ENCODE measurements at places on chromosomes 13 and 19.
A peak's percentile ranks its signal among the peaks of the same experiment; 100 is the strongest.

DNA sequence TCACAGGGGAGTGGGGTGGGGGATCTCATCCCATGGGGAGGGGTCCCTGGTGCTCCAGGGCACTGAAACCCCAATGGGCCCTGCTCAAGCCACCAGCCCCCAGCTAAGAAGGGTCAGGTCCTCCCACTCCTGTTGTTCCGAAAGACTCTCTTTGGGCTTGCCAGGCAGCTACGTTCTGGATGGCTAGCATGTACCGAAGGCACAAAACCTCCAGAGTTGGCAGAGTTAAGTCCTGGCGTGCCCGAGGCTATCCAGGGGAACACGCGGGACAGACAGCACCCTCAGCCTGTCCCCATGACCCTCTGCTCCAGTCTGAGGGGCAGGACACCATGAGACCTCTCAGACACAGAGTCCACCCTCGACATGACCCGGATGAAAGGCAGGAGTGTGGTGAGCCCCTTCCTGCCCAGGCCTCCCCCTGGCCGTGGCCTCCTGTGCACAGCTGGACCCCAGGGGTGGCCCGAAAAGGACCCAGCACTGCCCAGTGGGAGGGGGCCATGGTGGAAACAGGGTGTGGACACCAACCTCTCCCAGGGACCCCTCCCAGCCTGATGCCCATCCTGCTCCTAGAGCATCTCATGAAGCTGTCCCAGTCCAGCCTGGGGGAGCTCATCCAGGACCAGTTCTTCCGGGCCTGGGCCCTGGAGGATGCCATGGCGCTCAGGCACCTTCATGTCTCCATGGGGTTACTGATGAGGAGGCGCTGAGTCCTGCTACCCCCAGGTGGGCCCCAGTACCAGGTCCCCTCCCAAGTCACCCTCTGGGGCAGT is 53.0 kb upstream of the TPM4 start:
- DNase-seq, result no peak

GRCh38 chr13:35210261-35210660 is 266.2 kb downstream of the MAB21L1 start:
- DNase-seq, result no peak

DNA sequence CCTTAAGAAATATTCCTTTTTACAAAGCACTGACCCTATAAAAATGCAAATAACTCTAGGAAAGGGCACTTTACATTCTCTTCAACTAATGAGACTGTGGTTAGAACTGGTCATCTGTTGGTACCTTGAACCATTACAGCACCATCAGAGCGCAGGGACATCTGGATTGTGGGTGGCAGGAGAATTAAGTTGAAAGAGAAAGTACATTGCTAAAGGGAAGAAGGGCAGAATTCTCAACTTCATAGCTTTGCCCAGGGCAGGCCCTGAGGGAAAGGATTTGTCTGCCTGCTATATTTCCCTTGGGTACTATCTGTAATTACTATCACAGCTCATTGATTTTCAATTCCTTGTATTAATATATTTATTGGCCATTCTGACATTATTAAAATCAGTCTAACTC is 196.8 kb downstream of the KLF12 start:
- no peak for DNase-seq

- no peak for DNase-seq
Measured at GRCh38 chr13:113148940-113149503, 9.4 kb upstream of the PROZ start.

DNA sequence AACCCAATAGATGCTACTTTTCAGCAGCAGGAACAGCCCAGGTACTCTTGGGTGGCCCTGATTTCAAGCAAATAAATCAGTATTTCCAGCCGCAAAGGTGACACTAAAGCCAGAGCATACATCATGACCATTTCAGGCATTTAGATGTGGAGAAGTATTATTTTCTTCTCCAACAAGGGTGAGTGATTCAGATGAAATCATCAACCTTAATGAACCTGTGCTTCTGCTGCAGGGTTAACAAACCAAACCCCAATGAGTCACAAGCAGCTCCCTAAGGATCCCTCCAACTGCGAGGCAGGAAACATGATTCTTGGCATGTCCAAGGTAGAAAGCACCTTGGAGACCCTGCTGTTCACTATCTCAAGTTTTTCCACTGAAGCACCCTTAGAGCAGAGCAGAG is 32.7 kb downstream of the MBNL2 start:
- DNase-seq, result no peak

- DNase-seq, result no peak
Measured at GRCh38 chr13:81381560-81381959, 1040.6 kb upstream of the SPRY2 start.

GRCh38 chr19:18397242-18398202 is at the start of gene LRRC25:
LRRC25 (minus strand) TSS chr19:18397622; CDS start chr19:18396963, 659 bp downstream.
- no peak for DNase-seq

DNA sequence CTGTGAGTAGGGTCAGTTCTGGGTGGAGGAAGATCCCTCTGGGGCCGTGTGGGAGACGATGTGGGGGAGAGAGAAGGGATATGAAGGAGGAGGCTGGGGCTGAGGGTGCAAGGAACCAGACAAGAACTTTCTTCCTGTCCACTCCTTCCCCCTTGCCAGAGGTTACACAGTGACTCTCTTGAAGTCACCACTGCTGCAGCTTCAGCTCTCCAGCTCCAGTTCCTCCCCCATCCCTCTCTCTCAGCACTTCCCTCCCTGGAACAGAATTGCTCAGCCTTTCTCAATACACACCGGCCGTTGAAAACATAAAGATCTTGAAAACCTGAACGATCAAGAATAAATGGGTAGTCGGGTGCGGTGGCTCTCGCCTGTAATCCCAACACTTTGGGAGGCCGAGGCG is 5.1 kb downstream of the ZSWIM9 start:
- DNase-seq, result no peak

- no peak for DNase-seq
Measured at GRCh38 chr19:35704218-35704617, at the start of gene ZBTB32. ZBTB32 (plus strand) TSS chr19:35704558; CDS start chr19:35714627, 10,069 bp downstream.

GRCh38 chr19:50189331-50189730 is 14.1 kb upstream of the MYH14 start:
- DNase-seq, result no peak

DNA sequence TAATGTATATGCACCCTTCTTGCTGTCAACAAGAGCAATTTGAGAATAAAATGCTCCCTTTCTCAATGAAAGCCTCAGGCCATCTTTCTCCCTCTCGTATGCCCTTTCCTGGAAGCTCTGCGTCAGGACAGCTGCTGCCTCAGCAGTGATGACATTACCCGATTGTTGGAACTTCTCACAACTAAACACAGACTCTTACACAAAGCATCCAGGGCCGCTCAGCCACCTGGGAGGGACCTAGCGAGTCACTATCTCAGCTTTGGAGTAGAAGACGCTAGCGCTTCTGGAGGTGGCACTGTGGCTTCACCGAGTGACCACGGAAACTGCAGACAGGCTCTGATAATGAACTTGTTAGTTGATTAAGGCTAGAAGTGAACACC is 153.2 kb upstream of the SOX1 start:
- no peak for DNase-seq

GRCh38 chr13:90454002-90454636 is 893.4 kb upstream of the MIR17HG start:
- DNase-seq, result no peak

DNA sequence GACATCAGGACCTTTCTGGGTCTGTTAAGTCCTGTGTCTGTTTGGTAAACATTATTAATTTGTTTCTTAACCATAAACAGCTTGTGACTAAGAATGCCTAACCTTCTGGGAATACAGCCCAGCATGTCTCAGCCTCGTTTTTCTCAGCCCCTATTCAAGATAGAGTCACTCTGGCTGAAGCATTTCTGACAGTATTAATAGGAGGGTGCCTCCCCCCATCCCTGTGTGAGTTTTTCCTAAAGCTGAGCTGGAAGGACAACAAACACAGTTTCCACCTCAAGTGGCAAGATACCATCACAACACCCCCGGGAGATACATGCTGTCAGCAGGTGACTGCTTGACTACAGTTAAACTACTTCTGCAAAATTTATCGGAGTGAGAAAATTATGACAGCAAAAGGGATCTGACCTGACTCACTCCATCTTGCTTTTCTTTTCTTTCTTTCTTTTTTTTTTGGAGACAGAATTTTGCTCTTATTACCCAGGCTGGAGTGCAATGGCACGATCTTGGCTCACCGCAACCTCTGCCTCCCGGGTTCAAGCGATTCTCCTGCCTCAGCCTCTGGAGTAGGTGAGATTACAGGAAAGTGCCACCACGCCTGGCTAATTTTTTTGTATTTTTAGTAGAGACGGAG is 59.3 kb upstream of the ABCC4 start:
- no peak for DNase-seq

GRCh38 chr13:65553096-65553727 is 1676.9 kb downstream of the PCDH9 start:
- no peak for DNase-seq

- no peak for DNase-seq
Measured at GRCh38 chr13:72005455-72005854, 138.5 kb upstream of the DACH1 start.

- DNase-seq, result no peak
Measured at GRCh38 chr13:71213252-71213821, 653.7 kb downstream of the DACH1 start.

DNA sequence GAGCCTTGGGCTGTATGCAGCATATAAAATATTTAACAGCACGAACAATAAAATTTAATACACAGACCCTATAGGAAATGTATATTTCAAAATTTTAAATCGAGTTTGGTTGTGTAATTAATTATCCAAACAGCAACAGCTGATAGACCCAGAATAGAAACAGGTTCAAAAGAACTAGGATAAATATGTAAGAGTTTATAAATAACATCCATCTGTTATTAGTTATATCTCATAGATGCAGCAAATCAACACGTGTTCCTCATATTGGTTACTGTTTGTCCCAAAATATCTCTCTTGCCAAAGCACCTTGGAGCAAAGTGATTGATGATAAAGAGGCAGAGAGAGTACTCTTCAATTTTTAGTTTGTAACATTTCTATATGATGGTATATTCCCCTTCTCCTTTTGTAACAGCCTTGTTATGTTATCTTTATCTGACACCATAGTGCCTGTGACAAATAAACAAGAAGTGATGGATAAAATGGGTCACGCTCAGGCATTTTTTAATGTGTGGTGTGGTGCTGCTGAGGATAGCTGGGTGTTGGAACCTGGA is 260.6 kb upstream of the NBEA start:
- DNase-seq, result no peak

- DNase-seq, result peak; percentile 36
Measured at GRCh38 chr13:41459432-41460073, 2.2 kb downstream of the RGCC start.

DNA sequence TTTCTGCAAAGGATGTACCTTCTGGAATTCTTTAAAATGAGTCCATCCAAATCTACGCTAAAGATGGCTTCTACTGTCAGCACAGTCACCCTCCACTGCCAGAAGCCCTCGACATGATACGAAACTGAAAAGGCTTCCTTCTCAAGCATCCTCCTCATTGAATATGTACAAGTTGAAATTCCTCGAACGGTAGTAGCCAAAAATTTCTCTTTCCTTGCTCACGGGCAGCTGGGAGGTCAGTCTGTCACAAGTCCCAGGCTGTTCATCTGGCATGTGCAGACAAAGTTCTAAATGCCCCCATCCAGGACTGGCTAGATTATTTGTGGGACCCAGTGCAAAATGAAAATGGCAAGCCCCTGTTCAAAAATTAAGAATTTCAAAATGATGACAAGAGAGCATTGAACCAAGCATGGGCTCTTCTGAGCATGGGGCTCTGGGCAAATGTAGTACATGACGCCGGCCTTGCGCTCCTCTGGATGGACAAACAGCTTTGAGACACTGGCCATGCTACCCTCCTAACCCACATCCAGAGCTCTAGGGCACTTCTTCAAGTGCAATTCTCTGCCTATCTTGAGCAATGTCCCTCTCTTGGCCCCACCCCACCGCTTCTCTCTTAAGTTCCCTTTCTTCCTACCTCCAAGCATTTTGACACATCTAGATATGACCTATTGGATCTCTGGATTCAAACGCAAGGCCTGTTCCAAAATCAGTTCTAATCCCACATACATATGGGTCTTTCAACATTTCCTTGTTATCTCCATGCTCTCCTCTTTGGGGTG is 78.9 kb upstream of the FLT1 start:
- DNase-seq, result no peak

GRCh38 chr19:16688084-16688483 is 27.1 kb downstream of the TMEM38A start:
- DNase-seq, result no peak

- DNase-seq, result no peak
Measured at GRCh38 chr19:5672708-5673459, 7.4 kb downstream of the MICOS13 start.
